M059J (cell line): ENCODE measurements at places on chromosomes 13 and 19.
A peak's percentile ranks its signal among the peaks of the same experiment; 100 is the strongest.

GRCh38 chr13:37187621-37188020, 82.2 kb upstream of the CSNK1A1L start:
- peak; percentile 32 for DNase-seq

GRCh38 chr13:64684685-64685431, 2545.3 kb downstream of the PCDH9 start:
- DNase-seq: peak; percentile 12

GRCh38 chr19:556611-557382, 12.9 kb downstream of the GZMM start:
- DNase-seq: no peak

DNA sequence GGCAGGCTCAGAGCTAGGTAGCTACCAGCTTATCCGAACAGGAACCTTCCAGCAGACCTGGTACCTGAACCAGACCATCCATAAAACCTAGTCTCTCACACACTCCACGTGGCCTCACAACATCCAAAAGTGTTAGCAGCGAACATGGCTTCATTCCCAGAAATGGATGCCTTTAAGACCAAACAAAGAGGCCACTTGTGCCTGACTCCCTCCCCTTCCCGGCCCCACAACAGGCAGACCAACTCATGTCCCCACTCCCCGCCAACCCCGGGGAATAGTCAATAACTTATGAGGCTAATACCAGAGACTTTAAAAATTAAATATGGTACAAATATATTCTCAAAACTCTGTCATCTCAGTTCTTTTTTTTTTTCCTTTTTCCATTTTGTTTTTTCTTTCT, 46.2 kb downstream of the ZNF557 start:
- no peak for DNase-seq

GRCh38 chr13:27379694-27380641, 44.5 kb upstream of the GTF3A start:
- peak; percentile 72 for DNase-seq

DNA sequence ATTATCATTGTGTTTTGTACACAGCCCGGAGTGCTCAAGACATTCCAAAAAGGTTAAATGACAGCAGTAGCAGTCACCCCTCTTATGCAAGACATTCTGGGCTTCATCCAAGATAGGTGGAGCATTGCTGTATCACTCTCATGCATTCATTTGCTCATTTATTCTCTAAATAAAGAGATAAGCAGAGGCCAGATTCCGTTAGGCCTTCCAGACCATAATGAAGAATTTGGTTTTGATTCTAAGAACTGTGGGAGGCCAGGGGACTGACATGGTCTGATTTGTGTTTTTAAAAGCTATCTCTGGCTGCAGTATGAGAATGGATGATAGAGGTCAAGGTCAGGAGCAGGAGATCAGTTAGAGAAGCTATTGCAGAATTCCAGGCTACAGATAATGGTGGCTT, 145.8 kb downstream of the KCNRG start:
- peak; percentile 67 for DNase-seq

- no peak for DNase-seq
These were observed 75.4 kb upstream of the GPR183 start for GRCh38 chr13:99382428-99383133.

GRCh38 chr13:91491980-91492379, 93.6 kb downstream of the GPC5 start:
- no peak for DNase-seq

DNA sequence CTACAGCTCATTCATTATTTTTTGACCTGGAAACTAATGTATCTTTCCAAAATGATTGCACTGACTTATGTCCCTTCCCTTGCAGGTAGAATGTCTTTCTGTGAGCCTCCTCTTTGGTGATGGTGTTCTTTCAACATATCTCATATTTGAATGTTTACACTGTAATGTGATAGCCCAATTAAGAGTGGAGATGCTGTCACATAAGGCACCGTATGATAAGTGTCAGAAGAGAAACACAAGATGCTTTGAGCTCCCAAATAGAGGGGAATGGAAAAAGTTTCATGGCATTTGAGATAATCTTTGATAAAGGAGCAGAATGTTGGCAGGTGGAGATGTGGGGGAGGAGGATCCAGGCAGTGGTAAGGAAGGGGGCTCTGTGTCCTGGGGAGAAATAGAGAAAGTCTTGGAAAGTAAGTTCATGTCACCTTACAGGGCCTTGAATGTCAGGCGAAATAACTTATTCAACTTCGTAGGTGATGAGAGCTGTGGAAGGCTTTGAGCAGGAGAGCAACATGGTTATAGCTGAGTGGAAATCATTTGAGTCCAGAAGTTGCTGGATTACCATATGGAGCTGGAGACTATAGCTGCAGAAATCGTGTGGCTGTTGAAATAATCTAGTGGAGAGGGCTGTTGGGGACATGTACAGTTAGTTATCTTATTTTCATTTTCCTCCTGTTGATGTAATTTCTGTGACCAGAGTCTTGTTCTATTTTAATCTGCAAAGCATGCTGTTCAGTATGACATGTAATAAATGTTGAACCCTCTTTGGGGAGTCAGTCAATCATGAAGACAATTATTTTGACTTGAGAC, 10.3 kb upstream of the RNF113B start:
- no peak for DNase-seq

DNA sequence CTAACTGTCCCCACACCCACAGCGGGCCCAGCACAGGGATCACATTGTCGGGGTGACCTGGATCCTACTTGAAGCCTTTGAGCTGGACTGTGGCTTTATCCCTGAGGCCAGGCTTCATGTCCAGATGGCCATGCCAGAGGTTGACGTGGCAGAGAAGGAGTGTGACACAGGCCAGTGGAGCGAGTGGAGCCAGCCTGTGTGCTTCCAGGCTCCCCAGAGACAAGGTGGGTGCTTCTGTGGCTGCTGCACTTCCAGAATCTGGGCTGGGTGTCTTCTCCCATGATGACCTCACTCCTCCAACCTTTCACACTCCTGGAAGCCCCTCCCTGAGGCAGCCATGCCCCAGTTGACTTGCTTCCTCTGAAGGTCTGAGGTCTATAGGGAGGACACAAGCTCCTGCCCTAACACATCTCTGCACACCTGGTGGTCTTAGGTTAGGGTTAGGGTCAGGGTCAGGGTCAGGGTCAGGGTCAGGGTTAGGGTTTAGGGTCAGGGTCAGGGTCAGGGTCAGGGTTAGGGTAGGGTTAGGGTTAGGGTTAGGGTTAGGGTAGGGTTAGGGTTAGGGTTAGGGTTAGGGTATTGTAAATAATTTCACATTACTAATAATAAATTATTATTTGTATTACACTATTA, 13.1 kb upstream of the MZF1 start:
- no peak for DNase-seq

DNA sequence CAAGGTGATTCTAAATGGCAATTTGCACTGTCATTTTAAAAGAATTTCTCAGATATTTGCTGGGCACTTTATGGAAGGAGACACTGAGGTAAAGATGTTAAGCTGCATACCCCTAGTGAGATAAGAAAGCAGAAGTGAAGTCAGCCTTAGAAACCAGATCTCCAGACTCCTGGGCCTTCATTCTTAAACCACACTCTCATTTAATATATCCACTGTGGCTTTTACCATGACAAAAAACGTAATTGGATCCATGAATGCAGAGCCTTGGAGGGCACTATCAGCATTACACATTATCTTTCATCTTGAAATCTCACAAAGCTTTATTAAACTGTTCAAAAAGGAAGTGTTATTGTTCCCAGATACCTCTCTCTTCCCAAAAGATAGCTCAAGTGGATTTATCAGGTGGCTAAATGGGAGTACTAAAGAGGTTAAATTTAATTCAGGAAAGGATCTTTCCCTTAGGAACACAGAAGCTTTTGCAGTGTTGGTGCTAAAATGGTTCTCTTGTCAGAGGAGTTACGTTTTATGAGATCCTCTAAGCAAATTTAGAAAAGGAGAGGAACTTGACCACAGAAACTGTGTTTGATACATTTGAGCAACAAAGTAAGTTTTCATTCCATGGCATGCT, 1060.4 kb downstream of the EFNB2 start:
- DNase-seq: peak; percentile 52

GRCh38 chr13:106561551-106562170, 6.3 kb downstream of the ARGLU1 start:
- peak; percentile 15 for DNase-seq

GRCh38 chr19:7994114-7994513, 11.3 kb downstream of the ELAVL1 start:
- no peak for DNase-seq

- no peak for DNase-seq
These were observed 2.6 kb upstream of the TIMM13 start for GRCh38 chr19:2429917-2430535.

DNA sequence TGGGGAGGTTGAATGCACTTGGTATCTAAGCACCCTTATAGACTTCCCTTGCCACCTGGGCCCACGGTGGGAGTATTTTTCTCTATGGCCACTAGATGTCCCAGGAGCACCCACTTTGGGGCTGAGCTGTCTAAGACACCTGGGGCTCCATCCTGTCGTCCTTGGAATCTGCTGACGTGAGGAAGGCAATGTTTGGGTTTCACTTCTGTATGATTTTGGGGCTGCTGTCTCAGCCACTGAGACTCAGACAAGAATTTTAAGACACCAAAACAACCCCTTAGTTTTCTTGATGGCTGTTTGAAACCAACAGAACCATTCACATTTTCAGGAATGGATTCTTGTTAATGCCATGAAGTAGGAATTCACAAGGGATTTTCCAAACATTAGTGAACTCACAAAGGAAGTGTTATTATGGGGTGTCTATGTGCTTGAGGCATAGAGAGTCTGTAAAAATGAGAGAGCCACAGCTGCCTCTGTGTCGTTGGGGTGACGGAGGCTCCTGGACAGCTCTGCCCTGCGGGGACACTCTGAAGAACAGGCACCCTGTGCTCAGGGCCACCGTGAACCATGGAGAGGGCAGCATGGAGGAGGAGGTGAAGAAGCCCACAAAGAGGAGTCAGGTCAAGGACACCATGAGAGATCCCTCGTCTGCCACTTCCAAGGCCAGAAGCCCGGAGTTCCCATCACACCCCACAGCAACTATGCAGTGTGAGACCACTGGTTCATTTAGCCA, 106.8 kb upstream of the SPATA13 start:
- DNase-seq: peak; percentile 78

DNA sequence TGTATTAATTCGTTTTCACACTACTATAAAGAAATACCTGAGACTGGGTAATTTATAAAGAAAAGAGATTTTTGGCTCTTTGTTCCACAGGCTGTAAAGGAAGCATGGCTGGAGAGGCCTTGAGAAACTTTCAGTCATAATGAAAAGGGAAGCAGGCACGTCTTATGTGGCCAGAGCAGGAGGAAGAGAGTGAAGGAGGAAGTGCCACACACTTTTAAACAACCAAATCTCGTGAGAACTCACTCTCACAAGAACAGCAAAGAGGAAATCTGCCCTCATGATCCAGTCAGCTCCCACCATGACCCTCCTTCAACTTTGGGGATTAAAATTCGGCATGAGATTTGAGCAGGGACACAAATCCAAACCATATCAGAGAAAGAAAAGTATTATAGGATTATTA, 1255.9 kb upstream of the MIR17HG start:
- no peak for DNase-seq

DNA sequence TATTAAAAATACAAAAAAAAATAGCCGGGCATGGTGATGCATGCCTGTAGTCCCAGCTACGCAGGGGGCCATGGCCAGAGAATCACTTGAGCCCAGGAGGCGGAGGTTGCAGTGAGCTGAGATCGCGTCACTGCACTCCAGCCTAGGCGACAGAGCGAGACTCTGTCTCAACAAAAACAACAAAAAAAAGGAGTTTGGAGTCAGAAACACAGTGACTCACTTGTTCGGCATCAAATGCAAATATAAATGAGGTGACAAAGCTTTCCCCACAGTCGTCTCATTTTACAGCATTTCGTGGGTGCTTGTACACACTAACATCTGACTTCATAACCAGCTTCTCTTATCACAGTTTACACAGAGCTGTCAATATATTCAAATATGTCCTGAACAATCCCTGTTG, 11.0 kb downstream of the ZNF665 start:
- DNase-seq: peak; percentile 89

DNA sequence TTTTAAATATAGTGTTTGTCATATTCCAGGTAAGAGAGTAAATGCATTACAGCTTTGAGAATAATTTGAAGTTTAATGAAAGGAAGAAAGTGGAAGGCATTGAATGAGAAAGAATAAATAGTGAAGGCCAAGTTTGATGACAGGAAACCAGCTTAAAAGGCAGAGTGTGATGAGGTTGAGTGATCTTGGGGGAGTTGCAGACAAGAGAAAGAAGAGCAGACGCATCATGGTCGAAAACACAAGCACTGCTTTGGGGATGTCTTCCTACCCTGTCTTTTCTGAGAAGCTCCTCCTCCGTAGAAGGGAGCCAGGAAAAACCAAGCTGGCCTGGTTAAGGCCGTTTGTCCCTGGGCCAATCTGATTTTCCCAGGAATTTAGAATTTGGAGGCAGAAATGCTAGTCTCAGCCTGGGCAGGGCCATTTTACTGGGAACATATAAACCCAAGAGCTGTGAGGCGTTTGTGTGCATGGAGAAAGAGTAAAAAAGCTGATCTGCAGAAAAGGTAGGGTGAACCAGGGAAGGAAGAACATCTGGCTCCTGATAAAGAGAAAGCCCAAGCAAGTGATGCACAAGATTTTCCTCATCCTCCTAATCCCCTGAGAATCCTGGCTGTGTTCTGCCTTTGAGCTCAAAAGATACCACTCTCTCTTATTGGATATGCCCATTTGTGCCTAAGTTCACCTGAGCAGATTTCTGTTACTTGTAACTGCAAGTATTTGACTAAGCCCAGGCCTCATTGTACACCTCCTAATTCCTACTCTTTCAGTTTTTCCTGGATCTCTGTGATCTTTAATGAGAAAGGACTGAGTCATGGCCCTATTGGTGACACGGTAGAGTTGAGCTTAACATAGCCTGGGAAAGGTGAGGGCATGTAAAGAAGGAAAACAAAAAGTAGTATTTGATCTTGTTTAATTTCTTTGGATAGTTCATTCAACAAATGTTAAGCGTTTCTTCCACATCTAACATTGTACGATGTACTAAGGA, 80.0 kb downstream of the WDFY2 start:
- DNase-seq: peak; percentile 51

DNA sequence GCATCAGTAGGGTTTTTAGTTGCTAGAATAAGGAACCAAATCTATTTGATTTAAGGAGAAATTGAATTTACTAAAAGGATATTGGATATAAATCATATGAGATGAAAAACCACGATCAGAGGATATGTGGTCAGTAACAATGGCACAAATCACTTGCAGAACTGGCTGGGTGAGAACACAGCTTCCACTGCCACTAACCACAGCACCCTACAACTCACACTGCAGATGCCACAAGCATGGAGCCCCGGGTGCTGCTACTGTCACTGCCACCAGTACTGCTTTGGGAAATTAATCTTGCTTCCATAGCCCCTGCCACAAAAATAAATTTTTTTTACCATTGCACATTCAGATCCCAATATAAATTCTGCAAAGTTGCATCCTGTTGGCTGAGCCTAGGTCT, 40.6 kb upstream of the KLF12 start:
- no peak for DNase-seq

GRCh38 chr19:9797871-9798270, 21.0 kb downstream of the FBXL12 start:
- DNase-seq: no peak

- no peak for DNase-seq
These were observed 10.7 kb upstream of the SULT2A1 start for GRCh38 chr19:47896773-47897172.

GRCh38 chr19:53808710-53809125, 15.4 kb downstream of the NLRP12 start:
- DNase-seq: peak; percentile 58

- DNase-seq: peak; percentile 48
These were observed 70.3 kb downstream of the ALOX5AP start for GRCh38 chr13:30805603-30806011.
